ENCODE measurements at places on chromosomes 12 and 14. TPM values are rescaled to one million over a fixed set of nuclear protein-coding genes. Genes with fewer than 3 reads are reported as not detected.

BAZ2A gene
- total RNA-seq, result 72.1 TPM

KERA gene
- not detected for total RNA-seq

LTBP2 gene
- 0.18 TPM for total RNA-seq

SIRT4 gene
- 2.5 TPM for total RNA-seq

GPD1 gene
- total RNA-seq, result 0.67 TPM

B4GALNT1 gene
- total RNA-seq, result 32.2 TPM

NT5DC3 gene
- total RNA-seq, result 26.2 TPM

LRP1 gene
- total RNA-seq, result 0.64 TPM

PRB2 gene
- total RNA-seq, result not detected

ASCL1 gene
- not detected for total RNA-seq

CLEC2B gene
- total RNA-seq, result 1.8 TPM

NTN4 gene
- 0.13 TPM for total RNA-seq

KRT74 gene
- total RNA-seq, result not detected

CAPRIN2 gene
- 7.4 TPM for total RNA-seq

Data from K562 (cell line).